Uterus (tissue), 4 donors: ENCODE measurements at places on chromosomes 7 and 10. TPM values are rescaled to one million over a fixed set of nuclear protein-coding genes. Genes with fewer than 3 reads are reported as not detected.

GRCh38 chr10:102727037-102727818 is 12.8 kb downstream of the SFXN2 start:
- DNase-seq = no peak
- H3K27ac ChIP-seq = no peak overlapping the region
- H3K4me1 ChIP-seq = no peaks in the 10 kb centered on the region
- H3K36me3 ChIP-seq = no peaks in the 10 kb centered on the region

- no peaks in the 10 kb centered on the region for H3K4me1 ChIP-seq
- no peak overlapping the region for H3K27ac ChIP-seq
Measured at GRCh38 chr7:102096012-102096332, 190.7 kb upstream of the SH2B2 start.

DNA sequence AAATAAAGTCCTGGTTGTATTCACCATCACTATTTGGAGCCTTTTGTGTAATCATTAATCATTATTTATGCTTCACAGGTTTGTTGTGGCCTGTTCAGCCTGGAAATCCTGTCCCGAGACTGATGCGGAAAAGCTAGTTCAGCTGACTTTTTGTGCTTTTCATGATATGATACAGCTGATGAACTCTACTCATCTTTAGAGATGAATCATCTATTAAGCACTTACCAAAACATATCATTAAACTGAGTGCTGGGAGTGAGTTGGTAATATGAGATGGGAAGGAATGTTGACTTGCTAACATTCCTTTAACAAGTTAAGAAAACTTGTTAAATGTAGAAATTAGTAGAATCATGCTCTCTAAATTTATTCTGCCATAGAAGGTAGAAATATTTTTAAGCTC is 53.0 kb downstream of the CROT start:
- no peak overlapping the region for H3K4me3 ChIP-seq
- no peak for DNase-seq
- H3K4me1 ChIP-seq = no peaks in the 10 kb centered on the region
- H3K27me3 ChIP-seq = no peaks in the 10 kb centered on the region
- H3K36me3 ChIP-seq = no peaks in the 10 kb centered on the region

- no peaks in the 10 kb centered on the region for H3K36me3 ChIP-seq
- no peak overlapping the region for H3K27ac ChIP-seq
- H3K4me1 ChIP-seq = no peaks in the 10 kb centered on the region
- H3K4me3 ChIP-seq = no peak overlapping the region
- H3K27me3 ChIP-seq = no peaks in the 10 kb centered on the region
- DNase-seq = no peak
Measured at GRCh38 chr10:44564790-44565189, 179.9 kb upstream of the CXCL12 start.

- no peaks in the 10 kb centered on the region for H3K27me3 ChIP-seq
Measured at GRCh38 chr7:39357648-39358047, 208.6 kb upstream of the YAE1 start.

- H3K4me3 ChIP-seq = no peak overlapping the region
- no peaks in the 10 kb centered on the region for H3K36me3 ChIP-seq
- DNase-seq = no peak
- H3K27ac ChIP-seq = no peak overlapping the region
- no peaks in the 10 kb centered on the region for H3K27me3 ChIP-seq
Measured at GRCh38 chr7:132295175-132295574, 281.1 kb downstream of the PLXNA4 start.

Gene PYROXD2
- 3.6 TPM for total RNA-seq

DNA sequence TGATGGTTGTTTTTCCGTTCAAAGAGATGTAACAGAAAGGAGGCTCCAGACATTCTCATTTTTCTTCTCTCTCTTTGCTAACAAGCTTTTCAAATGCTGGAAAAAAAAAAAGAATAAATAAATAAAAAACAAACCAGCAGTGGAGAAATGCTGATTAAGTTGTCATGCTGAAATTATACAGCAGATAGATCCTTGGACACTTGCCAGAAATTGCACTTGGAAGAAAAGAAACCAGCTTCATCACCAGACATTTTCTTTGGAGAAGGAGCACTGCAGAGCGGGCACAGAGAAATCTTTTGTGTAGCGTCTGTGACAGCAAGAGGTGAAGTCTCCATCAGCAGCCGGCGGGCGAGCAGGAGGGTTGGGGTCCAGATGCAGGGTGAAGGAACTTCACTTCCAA is 55.8 kb downstream of the CLRN3 start:
- H3K4me1 ChIP-seq = no peaks in the 10 kb centered on the region
- no peak for DNase-seq
- H3K27ac ChIP-seq = no peak overlapping the region

Gene GRM3
- total RNA-seq = 2.1 TPM

DNA sequence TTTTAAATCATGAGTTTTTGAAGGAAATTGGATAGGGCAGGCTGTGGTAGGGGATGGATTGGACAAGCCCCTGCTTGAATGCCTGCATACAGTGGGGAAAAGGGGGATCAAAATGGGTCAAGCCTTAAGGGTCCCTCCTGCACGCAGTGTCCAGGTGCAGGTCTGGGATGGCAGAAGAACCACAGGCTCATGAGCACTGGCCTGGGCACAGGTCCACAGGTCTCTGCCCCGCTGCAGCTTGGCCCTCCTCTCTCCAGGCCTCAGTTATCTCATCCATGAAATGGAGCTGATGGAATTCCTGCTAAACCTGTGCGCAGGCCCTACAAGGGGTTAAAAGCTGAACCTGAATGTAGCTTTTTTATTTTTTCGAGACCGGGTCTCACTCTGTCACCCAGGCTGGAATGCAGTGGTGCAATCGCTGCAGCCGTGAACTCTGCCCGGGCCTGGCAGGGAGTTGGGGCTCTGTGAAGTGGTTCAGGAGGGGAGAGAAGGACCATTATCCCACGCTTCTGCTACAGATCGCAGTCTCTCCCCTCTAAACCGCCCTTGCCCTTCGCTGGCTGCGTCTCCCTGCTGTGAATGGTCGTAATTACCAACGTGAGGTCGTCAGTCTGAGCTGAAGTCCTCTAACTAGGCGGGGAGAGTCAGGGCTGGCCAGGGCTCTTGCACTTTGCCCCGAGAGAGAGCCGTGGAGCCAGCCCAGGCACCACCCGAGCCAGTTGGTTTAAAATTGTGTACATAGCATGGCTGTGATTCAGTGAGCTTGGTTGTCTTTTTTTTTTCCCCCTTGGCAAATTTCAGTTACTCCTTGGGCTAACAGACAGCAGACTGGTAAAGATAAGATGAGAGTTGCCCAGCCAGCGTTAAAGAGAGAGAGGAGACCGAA is 77.5 kb upstream of the GTF2I start:
- no peaks in the 10 kb centered on the region for H3K27me3 ChIP-seq
- H3K27ac ChIP-seq = no peak overlapping the region
- H3K4me1 ChIP-seq = no peaks in the 10 kb centered on the region
- H3K36me3 ChIP-seq = no peaks in the 10 kb centered on the region

DNA sequence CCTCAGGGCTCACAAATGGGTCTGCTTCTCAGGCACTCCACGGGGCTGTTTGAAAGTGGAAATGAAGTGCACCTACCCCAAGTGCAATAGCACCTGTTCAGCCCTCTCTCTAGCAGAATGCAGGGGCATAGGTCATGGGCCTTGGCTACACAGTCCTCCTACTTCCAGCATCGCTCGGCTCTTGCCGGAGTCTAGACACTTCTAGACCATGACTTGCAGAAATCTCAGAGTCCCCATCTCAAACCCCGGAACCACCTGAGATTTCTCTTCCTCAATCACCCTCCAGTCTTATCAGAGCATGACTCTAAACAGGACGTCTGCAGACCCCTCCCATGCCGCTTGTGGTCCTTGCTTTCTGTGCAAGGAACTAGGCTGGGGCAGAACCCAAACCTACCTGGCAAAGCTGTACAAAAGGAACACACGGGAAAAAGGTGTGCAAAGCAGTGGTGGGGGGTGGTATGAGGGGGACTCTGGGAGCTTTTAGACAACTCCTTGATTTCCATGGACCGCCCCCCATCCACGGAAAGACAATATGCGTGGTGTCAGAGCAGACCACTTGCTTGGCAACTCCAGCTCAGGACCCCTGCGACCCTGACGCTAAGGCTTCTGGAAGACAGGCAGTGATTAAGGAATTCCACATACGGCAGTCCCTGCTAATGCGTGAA is 13.8 kb downstream of the TMEM273 start:
- no peaks in the 10 kb centered on the region for H3K27me3 ChIP-seq
- no peak overlapping the region for H3K27ac ChIP-seq
- H3K36me3 ChIP-seq = no peaks in the 10 kb centered on the region
- no peak for DNase-seq
- H3K4me3 ChIP-seq = no peak overlapping the region

Gene NPFFR1
- total RNA-seq = 0.43 TPM

GRCh38 chr10:108404155-108404554 is 1239.6 kb upstream of the SORCS1 start:
- DNase-seq = no peak
- no peaks in the 10 kb centered on the region for H3K27me3 ChIP-seq
- H3K4me3 ChIP-seq = no peak overlapping the region

Gene KIF11
- total RNA-seq = 1.0 TPM

Gene PPP1R17
- not detected for total RNA-seq

Gene NKX1-2
- total RNA-seq = not detected

Gene AOAH
- 6.4 TPM for total RNA-seq

DNA sequence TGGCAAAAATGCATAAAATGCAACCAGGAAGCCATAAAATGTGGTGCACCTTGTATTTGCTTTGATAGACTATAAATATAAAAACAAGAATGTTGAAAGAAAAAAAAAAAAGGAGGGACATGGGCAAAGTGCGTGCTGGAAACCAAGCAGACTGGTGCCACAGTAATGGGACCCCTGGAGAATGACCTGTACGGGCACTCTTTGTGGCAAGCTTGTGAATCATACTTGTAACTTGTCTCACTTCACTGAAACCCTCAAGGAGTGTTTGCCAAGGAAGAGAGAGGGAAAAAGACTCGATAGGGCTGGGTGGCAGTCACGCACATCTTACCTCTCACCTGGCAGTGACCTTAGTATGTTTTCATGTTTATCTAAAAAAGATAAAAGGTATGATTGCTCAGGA is 1183.6 kb downstream of the GATA3 start:
- no peak for DNase-seq
- H3K27ac ChIP-seq = no peak overlapping the region
- no peaks in the 10 kb centered on the region for H3K36me3 ChIP-seq

GRCh38 chr10:48614481-48615390 is 9.9 kb upstream of the ARHGAP22 start:
- no peak for DNase-seq
- no peak overlapping the region for H3K4me3 ChIP-seq
- no peaks in the 10 kb centered on the region for H3K36me3 ChIP-seq
- no peak overlapping the region for H3K27ac ChIP-seq
- H3K4me1 ChIP-seq = no peaks in the 10 kb centered on the region
- H3K27me3 ChIP-seq = no peaks in the 10 kb centered on the region

- DNase-seq = no peak
- H3K27ac ChIP-seq = no peak overlapping the region
- H3K36me3 ChIP-seq = no peaks in the 10 kb centered on the region
- H3K4me1 ChIP-seq = no peaks in the 10 kb centered on the region
- no peak overlapping the region for H3K4me3 ChIP-seq
Measured at GRCh38 chr10:110569736-110570135, 2.2 kb downstream of the SMC3 start.

DNA sequence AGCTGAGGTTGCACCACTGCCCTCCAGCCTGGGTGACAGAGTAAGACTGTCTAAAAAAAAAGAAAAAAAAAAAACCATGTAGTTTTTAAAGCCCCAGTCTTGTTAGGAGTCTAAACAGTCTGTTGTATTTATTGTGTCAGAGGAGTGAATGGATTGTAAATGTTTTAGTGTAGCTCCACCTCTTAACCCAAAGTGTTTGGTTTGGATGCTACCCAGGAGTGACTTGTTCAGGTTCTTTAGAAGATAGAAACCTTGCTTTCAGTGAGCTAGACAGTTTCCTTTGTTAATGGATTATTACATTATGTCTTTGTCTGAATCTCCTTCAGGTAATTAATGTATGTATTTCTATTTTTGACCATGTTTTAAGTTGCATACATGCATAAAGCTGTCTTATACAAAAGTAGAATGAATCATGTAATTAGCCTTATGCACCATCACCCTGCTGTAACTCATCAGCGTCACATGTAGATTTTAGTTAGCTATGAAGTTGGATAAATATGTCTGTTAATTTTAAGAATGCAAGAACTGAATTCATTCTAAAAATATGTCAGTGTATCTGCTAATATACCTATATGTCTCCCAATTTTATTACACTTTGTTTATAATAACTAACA is 97.7 kb downstream of the TAF3 start:
- no peaks in the 10 kb centered on the region for H3K27me3 ChIP-seq
- H3K4me3 ChIP-seq = no peak overlapping the region
- DNase-seq = no peak
- H3K27ac ChIP-seq = no peak overlapping the region

Gene MLLT10
- total RNA-seq = 34.1 TPM

Gene SSC4D
- 1.0 TPM for total RNA-seq

- H3K27me3 ChIP-seq = no peaks in the 10 kb centered on the region
- no peak overlapping the region for H3K4me3 ChIP-seq
- H3K36me3 ChIP-seq = no peaks in the 10 kb centered on the region
- DNase-seq = no peak
- H3K4me1 ChIP-seq = no peaks in the 10 kb centered on the region
Measured at GRCh38 chr7:96663457-96663856, 46.2 kb downstream of the SEM1 start.

- H3K27ac ChIP-seq = no peak overlapping the region
- no peaks in the 10 kb centered on the region for H3K27me3 ChIP-seq
- no peak for DNase-seq
Measured at GRCh38 chr7:42704710-42705109, 207.2 kb downstream of the C7orf25 start.

DNA sequence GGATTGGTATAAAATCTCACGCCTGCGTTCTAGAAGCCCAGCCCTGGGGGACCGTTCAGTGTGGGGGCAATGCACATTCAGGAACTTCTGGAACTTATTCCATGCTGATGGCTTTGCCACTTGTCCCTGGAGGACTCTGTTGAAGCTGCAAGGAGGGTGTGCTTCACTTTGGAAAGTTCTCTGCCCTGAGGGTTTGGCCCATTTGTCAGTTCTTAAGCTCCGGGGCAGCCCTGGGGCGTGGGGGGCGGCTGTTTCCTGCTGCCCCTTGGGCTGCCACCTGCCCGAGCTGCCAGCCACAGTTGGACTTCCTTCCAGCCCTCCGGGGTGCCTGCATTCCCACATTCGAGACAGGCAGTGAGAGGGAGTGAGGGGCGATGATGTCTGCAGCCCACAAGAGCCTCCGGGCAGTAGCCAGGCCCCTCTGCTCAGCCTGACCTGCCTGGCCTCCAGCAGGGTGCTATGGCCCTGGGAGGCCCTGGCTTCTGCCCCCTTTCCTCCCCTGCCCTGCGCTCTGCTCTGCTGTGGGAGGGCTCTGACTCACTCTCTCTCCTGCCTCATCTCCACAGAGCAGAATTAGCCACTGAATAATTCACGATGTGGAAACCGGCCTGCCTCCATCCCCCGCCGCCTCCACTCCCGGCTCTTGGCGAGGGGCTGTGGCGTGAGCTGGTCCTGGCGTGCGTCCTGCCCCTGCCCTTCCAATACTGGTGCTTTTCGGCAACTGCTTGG is 1.9 kb downstream of the TTYH3 start:
- H3K4me3 ChIP-seq = peak overlapping the region; percentile 68
- H3K27me3 ChIP-seq = no peaks in the 10 kb centered on the region
- H3K4me1 ChIP-seq = peaks cover 23% of the 10 kb centered on the region
- H3K36me3 ChIP-seq = no peaks in the 10 kb centered on the region
- peak overlapping the region; percentile 75 for H3K27ac ChIP-seq

Gene SUFU
- total RNA-seq = 8.5 TPM

- H3K36me3 ChIP-seq = no peaks in the 10 kb centered on the region
- H3K4me1 ChIP-seq = no peaks in the 10 kb centered on the region
- no peak for DNase-seq
- no peak overlapping the region for H3K4me3 ChIP-seq
- no peaks in the 10 kb centered on the region for H3K27me3 ChIP-seq
Measured at GRCh38 chr10:21069278-21069677, 172.2 kb upstream of the NEBL start.

Gene COL1A2
- total RNA-seq = 287 TPM

Gene PDSS1
- 8.4 TPM for total RNA-seq
